ENCODE measurements at places on chromosomes 16 and 17.

GRCh38 chr17:35906191-35906925, 24.2 kb downstream of the RDM1 start:
- DNase-seq = no peak

GRCh38 chr17:55068862-55069811, 100.6 kb downstream of the STXBP4 start:
- DNase-seq = no peak

- peak; percentile 15 for DNase-seq
Observed at GRCh38 chr17:16872351-16873173, 99.4 kb downstream of the TNFRSF13B start.

- DNase-seq = no peak
Observed at GRCh38 chr16:2270588-2271470, 2.9 kb upstream of the RNPS1 start.

- no peak for DNase-seq
Observed at GRCh38 chr16:35868630-35869029, 2409.2 kb downstream of the TP53TG3F start.

DNA sequence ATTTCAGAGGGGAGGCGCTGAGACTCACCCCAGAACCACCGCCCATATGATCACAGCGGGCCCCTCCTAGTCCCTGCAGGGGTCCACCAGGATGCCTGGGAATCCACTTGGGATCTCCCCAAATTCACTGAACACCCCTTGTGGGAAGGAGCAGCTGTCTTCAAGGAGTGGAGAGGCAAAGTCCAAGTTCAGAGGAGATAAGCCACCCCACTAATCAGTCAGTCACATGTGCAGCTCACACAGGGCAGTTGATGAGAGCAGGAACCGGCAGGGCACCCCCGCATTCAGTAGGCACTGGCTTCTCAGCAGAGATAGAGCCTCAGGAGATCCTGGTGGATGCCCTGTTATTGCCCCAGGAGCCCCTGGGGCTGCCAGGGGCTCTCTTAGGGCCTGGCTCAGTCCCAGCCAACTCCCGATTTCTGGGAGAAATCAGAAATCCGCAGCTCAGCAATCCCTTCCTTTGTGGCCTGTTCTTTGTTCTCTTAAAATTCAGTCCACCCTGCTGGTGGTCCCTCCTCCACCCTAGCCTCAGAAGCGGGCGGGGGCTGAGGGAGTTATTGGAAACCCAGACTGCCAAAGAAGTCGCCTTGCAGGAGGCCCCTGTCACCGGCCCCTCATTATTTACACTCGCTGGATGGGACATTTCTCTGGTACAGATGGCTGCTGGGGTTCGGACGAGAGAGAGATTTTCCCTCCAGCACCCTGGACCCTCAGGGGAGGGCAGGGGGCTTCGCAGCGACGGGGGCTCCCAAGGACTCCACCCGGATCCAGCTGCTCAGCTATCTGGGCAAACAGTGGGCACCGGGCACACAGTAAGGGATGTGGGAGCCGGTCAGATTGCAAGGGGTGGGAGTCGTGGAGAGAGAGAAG, 1.8 kb downstream of the CDC42EP4 start:
- DNase-seq = peak; percentile 51

GRCh38 chr17:2211661-2212399, 91.8 kb downstream of the SMG6 start:
- DNase-seq = peak; percentile 26

GRCh38 chr17:79907217-79907715, 68.0 kb upstream of the CBX4 start:
- no peak for DNase-seq

- DNase-seq = no peak
Observed at GRCh38 chr16:84180519-84181140, 6.2 kb downstream of the TAF1C start.

- DNase-seq = no peak
Observed at GRCh38 chr17:6245301-6246177, 175.4 kb downstream of the WSCD1 start.

DNA sequence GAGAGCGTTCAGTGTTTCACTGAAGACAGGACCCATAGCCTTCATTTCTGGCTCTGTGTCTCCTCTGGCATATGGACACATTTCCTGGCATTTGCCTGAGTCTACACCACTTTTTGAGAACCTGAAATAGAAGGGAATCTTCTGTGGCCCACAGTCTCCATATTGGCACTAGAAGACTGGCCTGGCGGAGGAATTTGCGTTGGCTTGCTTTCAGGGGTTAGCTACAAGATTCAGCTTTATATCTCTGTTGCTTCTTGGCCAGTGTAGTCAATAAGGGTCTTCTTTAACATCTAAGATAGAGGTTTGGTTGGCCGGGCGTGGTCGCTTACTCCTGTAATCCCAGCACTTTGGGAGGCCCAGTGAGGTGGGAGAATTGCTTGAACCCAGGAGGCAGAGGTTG, 12.8 kb upstream of the CLEC18C start:
- DNase-seq = no peak

DNA sequence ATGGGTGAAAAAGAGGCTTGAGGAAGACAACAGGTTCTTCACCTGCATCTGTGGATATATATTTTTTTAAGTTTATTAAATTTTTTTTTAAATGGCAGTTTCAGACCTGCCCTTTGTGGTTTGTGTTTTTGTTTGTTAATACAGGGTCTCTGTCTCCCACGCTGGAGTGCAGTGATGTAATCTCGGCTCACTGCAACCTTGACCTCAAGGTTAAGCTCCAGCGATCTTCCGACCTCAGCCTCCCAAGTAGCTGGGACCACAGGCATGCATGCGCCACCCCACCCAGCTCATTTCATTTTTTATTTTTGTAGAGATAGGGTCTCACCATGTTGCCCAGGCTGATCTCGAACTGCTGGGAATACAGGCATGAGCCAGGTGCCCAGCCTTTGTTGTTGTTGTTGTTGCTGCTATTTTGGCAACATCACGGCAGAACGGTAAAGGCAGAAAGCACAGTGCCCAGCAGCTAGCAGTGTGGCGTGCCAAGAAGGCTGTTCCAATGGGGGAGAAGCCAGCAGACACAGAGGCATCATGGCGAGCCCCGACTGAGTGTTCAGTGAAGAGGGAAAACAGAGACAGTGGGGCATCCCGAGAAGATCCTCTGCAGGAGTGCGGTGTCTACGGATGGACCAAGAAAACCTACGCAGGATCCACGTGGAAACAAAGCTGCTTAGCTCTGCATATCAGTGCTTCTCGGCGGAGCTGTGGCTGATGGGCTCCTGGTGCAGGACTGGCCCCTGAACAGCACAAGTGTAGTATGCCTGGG, 19.6 kb downstream of the TMC6 start:
- DNase-seq = no peak

- peak; percentile 54 for DNase-seq
Observed at GRCh38 chr17:75260641-75261335, 618 bp downstream of the GGA3 start.

- no peak for DNase-seq
Observed at GRCh38 chr16:5905935-5906334, 808.3 kb upstream of the EEF2KMT start.

DNA sequence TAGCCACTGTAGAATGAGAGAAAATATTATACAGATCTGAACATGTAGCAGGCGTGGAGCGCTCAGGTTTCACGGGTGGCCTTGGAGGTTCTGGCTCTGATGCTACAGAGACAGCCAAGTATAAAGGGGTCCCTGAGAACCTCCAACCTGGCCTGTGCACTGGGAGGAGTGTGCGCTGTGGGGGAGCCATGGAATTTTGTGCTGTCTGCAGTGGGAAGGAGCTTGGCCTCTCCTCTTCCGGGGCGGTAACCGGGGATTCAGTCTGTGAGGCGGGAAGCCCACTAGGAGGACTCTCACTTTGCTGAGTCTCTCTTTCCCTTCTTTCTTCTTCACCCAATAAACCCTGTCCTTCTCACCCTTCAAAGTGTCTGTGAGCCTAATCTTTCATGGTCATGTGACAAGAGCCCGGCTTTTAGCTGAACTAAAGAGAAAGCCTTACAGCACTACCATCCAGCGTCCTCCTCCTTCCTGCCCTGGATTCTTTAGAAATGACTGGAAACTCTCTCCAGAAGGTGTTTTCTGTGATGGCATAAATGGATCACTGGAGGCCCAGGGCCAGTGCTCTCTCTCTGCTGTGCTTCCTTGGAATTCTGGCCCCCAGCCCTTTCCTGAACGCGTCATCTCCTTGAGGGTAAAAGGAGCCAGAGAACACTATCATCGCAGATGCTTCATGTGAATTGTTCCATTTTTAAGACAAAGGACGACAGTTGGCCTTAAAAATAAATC, 232.1 kb upstream of the CACNG5 start:
- DNase-seq = peak; percentile 69

- DNase-seq = peak; percentile 48
Observed at GRCh38 chr17:2177235-2177811, 122.4 kb downstream of the HIC1 start.

DNA sequence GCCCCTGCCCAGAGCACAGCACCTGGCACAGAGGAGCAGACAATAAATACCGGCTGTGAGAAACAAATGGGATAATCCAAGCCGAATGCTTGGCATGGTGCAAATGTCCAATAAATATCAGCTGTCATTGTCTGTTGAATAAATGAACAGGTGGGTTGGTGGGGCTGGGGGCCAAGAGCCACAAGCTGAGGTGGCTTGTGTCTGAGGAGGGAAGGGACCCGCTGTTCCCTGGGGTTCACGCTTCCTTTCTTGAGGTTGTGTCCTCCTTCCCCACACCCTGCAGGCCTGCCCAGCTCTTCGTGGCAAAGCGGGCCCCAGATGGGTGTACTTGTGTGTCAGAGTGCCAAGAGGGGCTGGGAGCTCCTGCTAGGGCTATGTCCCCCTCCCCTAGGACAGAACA, 38.6 kb downstream of the ARHGAP27 start:
- DNase-seq = no peak

DNA sequence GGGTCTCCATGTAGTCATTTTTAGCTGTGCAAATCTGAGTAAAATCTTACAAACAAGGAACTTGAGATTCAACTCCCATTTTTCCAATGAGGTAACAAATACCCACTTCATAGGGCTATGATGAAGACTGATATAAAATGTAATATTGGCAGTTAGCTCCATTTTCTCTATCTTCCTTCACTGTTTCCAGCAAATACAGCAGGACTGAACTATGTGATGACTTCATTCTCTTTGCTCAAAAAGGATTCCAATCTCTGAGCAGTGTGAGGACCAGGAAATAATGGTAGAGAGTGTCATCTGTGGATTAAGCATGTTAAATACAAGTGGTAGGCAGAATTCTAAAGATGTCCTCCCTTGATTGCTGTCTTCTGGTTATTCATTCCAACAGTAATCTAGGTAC, 18.3 kb downstream of the RND2 start:
- DNase-seq = no peak

- DNase-seq = no peak
Observed at GRCh38 chr17:42249681-42250446, 26.3 kb downstream of the STAT5B start.

- DNase-seq = peak; percentile 34
Observed at GRCh38 chr17:1110541-1110861, 69.3 kb downstream of the ABR start.

DNA sequence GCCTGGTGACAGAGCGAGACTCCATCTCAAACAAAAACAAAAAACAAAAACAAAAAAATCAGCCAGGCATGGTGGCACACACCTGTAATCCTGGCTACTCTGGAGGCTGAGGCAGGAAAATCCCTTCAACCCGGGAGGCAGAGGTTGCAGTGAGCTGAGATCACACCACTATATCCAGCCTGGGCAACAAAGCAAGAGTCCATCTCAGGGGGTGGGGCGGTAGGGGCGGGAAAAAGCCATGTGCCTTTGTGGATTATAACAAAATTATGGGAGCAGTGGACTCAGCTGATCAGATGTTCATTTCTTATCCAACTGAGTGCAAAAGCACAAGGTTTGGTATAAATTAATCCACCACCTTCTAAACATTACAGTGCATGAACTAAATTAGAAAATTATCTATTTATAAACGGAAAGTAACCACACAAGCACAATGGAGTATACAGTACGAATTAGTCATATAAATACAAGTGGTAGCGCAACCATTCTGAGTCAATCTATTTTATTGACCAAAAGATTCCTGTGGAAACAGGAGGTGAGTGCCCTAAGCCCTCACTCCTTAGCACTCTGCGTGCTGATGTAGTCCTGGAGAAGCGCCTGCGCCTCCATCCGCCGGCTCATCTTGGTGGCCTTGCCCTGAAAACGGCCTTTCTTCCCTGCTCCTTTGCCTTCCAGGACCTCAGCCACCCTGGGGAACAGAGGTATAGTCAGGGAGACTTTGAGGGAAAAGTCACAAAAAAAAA, 14.0 kb downstream of the AARSD1 start:
- peak; percentile 74 for DNase-seq

- no peak for DNase-seq
Observed at GRCh38 chr17:80047176-80047575, 10.7 kb downstream of the CCDC40 start.

DNA sequence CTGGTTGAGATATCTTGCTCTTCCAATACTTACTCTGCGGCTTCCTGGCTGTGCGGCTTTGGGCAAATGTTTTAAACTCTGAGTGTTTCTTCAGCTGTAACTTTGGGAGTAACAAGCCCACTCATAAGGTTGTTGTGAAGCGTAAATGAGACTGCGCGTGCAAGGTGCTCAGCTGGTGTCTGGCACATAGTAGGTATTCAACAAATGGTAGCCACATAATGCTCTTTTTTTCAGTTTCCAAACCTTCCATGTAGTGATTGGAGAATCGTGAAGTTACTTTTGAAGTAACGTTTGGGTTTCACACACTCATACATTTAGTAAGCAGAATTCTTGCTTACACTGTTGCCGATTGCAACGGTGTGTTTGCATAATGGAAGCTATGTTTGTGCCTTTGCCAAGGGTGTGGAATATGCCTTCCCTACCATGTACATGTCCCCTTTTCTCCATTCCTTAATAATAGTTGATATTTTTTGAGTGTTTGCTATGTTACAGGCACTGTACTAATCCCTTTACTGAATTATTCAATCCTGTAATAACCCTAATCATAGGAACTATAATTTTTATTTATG, 829 bp downstream of the DHRS7B start:
- peak; percentile 11 for DNase-seq

DNA sequence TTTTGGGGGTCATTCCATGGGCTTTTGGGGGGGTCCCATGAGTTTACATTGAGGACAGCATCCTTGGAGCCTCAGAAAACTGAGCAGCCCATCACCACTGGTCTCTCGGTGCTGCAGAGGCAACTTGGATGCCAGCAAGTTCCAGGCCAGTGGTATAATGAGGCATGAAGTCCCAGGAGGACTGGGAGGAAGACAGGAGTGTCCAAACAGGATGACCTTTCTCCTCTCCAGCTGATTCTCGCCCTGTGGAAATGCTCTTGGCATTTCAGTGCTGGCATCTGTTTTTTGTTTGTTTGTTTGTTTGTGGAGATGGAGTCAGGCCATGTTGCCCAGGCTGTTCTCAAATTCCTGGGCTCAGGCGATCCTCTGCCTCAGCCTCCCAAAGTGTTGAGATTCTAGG, 347.6 kb downstream of the SNX29 start:
- DNase-seq = no peak

DNA sequence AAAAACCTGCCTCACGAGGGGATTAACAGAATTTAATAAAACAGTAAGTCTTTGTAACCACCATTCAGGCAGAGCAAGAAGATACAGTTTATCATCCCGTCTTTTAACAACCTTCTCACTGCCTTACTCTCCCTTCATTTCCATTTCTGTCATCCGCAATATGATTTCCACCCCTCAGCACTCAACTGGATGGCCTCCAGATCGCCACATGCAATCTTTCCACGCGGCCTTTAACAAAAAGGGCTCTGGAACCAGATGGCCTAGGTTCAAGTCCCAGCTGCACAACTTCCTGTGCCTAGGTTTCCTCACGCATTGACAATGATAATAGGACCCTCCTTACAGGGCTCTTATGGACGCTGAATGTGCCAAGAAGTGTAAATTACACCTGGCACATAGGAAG, 103.6 kb downstream of the GAS7 start:
- DNase-seq = no peak

GRCh38 chr17:79070266-79070880, 4.3 kb upstream of the ENGASE start:
- DNase-seq = no peak

Data from ELR (cell line).